ENCODE measurements at places on chromosomes 13 and 19.
A peak's percentile ranks its signal among the peaks of the same experiment; 100 is the strongest.

- peak; percentile 45 for DNase-seq
Measured at GRCh38 chr19:47447470-47448359, 24.0 kb downstream of the SLC8A2 start.

DNA sequence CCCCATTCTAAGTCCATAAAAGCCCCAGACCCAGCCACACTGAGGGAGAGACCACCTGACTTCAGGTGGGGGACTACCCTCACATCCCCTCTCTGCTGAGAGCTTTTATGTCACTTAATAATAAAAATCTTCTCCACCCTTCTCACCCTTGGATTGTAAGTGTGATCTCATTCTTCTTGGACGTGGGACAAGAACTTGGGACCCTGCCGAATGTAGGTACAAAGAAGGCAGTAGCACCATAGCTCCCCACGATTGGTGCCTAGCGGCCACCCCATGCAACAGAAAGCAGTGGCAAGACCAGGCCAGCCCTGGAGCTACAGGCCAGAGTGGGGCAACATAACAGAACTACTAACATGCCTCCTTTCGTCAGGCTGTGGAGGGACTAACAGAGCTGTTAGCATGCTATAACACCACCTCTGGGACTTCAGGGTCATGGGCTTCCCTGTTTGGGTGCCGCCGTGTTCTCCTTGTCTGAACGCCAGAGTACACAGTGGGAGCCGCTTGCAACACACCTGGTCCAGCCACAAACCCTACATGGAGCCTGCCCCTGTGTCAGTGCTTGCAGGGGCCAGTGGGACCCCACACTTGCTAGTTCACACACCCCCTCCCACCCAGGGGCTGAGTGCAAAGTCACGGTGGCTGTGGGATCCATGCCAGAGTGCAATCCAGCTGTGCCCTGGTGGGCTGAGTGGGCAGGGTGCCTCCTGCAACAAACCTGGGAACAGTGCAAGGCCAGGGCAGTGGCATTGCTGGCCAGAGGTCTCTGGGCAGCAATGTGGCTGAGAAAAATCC is 5.2 kb upstream of the FBXO17 start:
- DNase-seq = no peak

DNA sequence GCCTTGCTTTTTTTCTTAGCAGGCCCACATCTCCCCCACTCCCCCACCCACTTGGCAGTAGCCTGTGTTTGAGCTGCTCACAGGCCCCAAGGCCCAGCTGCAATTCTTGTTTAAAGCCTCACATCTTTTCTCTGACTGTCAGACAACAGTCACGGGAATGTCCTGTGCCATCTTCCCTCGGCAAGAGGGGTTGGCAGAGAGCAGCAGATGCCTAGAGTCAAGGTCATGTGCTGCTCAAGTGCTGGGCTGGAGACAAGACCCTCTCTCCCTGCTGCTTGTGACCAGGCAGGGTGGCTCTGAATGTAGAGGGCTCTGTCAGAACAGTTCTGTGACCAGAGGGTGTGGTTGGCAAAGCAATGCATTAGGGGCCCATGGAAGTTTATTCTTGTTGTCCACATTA is 47.4 kb downstream of the BBC3 start:
- DNase-seq = no peak

- DNase-seq = peak; percentile 73
Measured at GRCh38 chr13:94239135-94239534, 240.3 kb downstream of the DCT start.

- DNase-seq = no peak
Measured at GRCh38 chr13:67630640-67631039, 400.5 kb upstream of the PCDH9 start.

DNA sequence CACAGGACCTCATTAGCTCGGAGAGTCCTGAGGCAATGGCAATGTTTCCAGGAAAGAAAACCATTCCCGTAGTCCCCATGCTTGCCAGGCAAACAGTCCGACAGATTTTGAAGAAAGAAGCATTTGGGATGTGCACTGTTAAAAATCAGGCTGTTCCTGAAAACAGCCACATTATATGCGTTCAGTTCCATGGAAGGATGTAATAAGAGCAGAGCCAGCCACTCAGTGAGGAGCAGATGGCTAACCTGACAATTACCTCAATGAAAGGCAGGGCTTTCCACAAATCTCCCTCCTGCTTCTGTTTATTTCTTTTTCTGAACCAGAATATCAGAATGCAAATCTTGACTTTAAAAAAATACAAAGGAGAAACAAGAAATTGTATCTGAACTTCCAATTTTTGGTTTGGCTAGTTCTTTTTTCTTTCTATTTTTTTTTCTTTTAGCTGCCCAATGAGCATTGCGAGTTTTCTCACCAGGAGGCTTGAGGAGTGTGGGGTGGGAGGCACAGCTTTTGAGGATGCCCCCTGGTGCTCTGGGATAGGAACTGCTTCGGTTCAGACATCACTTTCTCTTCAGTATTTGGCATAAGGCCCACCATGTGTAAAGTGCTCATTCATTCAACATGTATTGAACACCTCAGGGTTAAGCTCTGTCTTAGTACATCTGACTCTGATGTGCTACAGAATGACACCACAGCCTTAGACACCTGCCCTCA is 124.2 kb downstream of the TBC1D4 start:
- peak; percentile 75 for DNase-seq

DNA sequence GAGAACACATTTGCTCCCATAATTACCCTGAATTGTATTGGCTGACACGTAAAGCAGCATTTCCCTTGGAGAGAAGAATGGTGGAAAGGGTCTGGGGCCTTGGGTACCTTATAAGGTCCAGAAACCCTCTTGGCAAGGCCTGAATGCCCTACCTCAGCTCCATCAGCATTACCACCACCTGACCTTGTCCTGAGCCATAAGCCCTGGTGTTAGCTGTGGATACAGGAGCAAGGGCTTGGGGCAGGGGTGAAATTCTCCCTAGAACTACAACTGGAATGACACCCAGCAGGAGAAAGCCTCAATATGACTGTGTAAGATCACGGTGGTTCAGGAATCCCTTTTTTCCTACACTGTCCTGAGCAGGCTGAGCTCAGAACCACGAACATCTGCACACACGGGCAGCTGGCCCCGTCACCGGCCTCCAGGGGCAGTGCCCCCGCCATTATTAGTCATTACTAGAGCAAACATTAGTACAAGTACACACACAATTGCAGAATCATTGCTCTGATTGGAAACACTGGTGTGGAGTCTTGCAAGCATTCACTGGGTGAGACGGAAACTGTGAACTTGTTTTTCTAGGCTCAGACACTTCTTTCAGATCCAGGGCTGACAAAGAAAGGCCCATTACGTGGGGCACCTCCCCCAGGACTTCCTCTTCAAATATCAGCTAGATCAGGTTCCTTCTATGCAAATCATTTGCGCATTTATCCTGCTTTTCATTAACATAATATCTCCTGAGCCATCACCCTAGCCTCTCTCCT is 26.8 kb upstream of the MTIF3 start:
- no peak for DNase-seq

DNA sequence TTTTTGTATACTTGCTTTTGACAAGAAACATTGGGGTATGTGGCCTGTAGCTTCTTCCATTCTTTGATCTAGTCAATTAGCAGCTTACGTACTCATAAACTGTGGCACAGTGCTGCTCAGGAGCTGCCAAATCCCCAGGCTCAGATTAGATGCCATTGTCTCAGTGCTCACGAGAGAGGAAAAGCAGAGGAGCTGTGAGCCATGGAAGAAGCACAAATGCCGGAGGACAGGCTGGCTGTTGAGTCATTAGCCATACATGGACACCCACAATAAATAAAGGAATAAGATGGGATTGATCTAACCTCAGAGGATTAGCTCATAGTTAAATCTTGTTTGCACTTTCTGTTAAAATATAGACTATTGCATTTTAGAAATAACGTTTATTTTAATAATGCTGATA is 121.7 kb downstream of the POSTN start:
- DNase-seq = peak; percentile 72

GRCh38 chr13:90640976-90641375 is 706.5 kb upstream of the MIR17HG start:
- DNase-seq = peak; percentile 20

DNA sequence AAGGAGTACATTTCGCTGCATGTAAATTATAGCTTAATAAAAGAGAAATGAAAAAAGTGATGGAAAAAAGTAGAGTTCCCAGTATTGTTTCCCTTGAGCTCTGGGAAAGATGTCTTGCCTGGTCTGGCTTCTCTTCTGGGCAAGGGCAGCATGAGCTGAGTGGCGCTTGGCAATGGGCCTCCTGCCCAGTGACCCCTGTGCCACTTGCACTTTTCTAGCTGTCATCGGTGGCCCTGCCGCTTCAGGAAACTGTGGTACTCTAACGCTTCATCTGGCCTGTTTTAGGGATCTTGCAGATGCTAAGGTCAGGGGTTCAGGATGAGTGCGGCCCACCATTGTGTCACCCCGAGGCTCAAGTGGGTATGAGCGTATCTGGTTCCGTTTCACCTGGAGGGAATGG is 161.4 kb downstream of the MTUS2 start:
- DNase-seq = no peak

- no peak for DNase-seq
Measured at GRCh38 chr19:55830656-55831055, 1.1 kb downstream of the NLRP11 start.

DNA sequence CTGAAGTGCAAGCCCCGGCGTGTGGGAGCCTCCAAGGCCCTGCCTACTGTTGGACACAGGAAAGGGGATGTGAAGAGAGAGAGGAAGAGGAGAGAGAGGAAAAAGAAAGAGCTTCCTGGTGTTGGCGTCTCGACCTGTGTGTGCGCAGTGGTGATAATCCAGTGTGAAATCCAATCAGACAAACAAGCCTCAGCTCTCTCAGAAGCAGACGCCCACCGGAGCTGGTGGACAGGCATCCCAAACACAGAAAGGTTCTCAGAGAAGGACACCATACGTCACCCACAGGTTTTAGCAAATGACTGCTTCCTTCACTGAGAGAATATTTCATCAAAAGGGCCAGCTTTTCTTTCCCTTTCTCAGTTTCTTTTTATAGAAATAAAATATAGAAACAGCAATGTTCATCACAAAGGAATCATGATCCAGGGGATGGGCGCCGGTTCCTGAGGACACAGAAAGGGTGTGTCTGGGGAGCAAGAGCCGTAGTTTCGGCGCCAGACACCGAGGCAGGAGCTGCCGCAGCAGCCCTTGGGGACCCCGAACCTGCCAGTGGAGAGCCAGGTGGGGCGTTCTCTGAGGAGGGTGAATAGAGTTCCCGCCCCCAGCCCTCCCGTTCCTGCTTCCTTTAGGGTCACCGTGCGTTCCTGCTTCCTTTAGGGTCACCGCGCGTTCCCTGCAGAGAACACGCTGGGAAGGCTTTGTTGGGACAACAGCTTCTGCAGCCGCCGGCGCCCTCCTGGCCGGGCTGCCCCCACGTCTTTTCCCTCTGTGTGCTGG is 145.8 kb upstream of the SOX1 start:
- DNase-seq = no peak

DNA sequence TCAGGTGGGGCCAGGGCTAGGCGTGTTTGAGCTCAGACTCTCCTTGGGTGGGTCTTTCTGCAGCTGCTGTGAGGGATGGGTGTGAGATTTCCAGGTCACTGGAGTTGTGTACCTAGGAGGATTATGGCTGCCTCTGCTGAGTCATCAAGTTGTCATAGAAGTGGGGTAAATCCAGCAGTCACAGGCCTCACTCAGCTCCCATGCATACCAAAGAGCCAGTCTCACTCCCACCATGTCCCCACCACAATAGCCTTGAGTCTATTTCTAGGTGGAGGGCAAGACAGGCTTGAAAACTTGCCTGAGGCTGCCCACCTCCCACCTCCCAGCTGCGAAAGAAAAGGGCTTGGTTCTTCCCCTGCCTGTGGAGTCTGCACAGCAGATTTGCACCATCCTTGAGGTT is 194.0 kb upstream of the PCDH17 start:
- DNase-seq = no peak

DNA sequence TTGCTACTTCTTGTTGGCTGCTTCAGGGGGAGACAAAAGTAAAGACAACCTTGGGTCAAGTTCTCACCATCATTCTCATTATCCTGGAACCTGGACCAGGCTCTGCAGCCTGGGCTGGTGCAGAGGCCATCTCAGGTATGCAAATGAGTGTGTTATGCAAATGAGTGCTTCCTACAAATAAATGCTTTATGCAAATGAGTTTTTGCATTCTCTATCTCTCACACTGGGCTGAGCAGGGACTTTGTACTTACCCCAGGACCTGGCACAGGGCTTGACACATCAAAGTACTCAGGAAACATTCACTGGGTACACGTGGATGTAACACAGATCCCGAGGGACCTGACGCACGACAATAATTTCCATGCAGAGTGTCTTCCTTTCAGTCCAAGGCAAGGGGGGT is 103.0 kb downstream of the DNAJC15 start:
- no peak for DNase-seq

DNA sequence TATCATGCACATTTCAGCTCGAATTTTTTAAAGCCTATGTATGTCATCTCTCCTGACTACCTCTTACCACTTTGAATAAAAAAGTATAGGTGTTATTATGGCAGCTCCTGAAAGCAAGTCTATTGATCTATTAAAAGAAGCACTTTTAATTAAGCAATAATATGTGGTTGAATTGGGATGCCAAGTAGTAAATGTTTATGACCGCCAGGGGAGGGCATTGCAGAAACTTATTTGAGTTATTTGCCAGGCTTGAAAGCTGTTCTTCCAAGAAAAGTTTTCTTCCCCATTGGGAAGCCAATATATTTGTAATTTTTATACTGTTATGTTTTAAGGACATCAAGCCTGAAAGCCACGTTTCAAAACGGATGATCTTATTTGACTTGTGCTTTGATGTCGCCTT is 88.1 kb upstream of the SOX21 start:
- DNase-seq = no peak

DNA sequence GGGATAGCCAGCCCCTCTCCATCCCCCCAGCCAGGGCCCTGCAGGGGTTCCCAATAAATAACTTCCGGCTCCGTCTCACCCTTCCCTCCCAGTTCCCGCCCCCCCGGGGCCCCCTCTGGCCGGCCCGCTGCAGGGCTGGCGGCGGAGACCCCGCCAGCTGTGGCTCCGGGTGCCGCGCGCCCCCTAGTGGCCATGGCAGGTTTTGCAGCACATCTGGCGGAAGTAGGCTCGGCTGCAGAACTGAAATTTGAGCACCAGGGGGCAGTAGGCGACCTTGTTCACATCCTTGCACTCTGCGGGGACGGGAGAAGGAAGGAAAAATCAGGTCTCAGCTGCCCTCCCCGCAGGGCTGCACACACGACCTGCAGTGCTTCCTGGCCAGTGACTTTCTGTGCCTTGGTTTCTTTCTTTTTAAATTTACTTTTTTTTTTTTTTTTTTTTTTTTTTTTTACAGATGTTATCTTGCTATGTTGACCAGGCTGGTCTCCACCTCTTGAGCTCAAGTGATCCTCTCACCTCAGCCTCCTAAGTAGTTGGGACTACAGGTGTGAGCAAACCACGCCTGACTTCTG is 3.6 kb upstream of the MYO1F start:
- DNase-seq = peak; percentile 68
